ENCODE measurements at places on chromosomes 6 and 20.

- no peak for DNase-seq
These were observed 84.7 kb downstream of the TRMT6 start for GRCh38 chr20:5865604-5866003.

DNA sequence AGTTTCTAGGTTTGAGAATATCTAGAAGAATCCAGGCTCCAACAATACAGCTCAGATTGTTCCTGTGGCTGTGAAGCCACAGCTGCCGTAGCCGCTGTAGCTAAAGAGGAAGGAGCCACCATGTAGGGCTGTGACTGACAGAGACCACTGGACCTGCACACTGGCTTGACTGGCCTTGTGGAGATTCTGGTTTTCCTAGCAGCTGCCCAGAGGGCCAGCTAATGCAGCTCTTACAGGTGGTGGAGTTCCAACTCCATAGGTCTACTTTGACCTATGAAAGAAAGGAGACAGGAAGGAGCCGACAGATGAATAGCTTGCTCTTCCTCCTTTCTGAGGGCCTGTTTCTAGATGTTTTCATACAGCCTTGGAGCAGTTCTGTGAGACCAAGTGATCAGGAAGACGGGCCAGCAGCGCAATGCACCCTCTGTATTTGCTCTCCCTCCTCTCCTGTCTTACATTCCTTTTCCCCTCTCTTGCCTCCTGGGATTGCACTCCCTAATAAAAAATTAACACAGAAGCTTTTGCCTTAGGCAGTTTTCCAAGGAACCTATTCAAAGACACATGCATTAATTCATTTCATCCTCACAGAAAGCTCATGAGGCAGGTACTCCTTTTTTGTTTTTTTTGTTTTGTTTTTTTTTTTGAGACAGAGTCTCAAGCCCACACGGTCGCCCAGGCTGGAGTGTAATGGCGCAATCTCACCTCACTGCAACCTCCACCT is 51.8 kb upstream of the MYB start:
- DNase-seq: no peak

DNA sequence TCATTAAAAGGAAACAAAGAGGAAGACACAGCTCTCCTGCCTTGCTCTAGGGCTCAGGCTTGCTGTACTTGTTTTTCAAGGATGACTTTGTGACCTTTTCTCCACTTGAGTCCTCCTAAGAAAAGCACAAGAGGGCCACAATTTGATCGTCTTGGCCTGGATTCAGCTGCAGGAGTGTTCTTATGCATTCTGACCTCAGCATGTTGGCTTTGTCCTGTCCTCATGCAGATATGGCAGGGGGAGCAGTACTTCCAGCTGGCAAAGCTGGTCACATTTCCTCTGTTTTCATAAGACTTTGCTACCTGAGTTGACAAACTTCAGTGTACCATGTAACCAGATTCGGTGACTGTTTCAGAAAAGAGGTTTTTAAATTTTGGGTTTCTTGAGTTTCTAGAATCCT is 30.8 kb downstream of the KDM1B start:
- no peak for DNase-seq

- DNase-seq: no peak
These were observed 2.1 kb upstream of the ECHDC1 start for GRCh38 chr6:127345521-127345920.

GRCh38 chr6:3750317-3751076 is 1.0 kb downstream of the PXDC1 start:
- no peak for DNase-seq

DNA sequence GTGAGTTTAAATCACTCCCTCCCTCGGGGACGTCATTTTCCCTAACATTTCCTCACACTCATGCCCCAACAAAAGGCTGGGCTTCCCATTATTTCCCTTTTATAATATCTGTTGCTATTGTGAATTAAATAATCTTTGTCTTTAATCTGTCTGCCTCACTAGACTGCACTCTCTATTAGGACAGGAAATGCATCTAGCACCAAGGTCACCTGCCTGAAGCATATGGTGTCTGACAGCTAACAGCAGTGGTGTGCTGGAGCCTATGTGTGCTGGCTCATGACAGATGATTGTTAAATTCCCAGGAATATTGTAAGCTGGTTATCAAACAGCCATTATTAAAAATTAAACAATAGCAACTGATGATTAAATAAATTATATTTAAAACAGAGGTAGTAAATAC is 237.0 kb upstream of the CEP162 start:
- DNase-seq: no peak

DNA sequence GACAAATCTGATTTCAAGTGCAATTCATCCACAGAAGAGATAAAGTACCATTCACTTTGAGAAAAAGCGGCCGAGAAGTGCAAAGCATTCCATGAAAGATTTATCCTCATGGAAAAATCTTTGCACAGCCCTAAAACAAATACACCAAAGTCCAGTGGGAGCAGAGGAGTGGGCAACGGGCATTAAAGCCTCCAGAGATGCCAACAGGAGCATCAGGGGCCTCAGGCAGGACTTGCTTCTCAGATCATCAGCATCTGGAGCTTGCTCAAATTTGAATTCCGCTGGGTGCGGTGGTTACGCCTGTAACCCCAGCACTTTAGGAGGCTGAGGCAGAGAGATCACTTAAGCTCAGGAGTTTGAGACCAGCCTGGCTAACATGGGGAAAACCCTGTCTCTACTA is 110.7 kb upstream of the NFATC2 start:
- no peak for DNase-seq

GRCh38 chr6:155883334-155883731 is 427.7 kb upstream of the NOX3 start:
- DNase-seq: no peak

DNA sequence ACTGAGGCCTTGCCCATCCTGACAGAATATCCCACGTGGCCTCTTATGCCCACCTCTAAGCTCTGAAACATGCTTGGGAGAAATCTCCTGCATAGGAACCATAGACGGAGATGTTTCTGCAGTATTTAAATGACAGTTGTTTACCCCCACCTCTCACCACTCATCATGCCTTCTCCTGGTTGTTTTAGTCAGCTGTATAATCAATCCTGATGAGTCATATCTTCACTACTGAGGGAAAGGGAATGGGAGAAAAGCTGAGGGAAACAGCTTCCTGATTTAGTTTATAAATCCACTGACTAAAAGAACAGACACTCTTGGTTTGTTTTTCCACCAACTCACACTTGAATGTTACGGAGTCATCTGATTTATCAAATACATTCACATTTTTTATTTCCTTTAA is 113.2 kb upstream of the TENT5A start:
- no peak for DNase-seq

DNA sequence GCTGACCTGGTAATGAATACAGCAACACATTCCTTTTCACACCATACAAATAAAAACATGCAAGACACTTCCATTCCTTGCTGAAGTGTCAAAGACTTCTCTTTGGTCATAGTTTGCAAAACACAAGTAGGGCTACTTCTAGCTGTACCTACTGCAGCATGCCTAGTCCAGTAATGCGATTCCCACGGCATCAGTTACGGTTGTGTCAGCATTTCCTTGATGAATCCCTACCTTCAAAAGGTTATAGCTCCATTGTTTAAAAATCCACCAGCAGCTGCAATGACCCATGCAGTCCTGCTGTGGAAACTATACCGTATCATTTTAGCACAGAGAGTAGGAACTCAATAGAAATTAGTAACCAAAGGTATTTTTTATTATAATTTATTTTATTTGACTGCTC is 1371.5 kb downstream of the EPHA7 start:
- DNase-seq: no peak

DNA sequence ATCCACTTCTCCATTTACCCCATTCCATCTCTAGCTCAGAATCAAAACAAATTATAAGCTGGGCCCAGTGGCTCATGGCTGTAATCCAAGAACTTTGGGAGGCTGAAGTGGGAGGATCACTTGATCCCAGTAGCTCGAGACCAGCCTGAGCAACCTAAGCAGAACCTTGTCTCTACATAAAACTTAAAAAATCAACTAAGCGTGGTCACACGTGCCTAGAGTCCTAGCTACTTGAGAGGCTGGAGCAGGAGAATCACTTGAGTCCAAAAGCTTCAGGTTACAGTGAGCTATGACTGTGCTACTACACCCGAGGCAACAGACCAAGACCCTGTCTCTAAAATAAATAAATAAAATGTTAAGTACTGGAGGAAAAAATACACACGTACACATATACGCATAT is 74.7 kb upstream of the RUNX2 start:
- no peak for DNase-seq

GRCh38 chr6:39543095-39543494 is 182.1 kb downstream of the KIF6 start:
- no peak for DNase-seq

GRCh38 chr20:35048739-35049138 is 43.9 kb downstream of the TRPC4AP start:
- DNase-seq: no peak

DNA sequence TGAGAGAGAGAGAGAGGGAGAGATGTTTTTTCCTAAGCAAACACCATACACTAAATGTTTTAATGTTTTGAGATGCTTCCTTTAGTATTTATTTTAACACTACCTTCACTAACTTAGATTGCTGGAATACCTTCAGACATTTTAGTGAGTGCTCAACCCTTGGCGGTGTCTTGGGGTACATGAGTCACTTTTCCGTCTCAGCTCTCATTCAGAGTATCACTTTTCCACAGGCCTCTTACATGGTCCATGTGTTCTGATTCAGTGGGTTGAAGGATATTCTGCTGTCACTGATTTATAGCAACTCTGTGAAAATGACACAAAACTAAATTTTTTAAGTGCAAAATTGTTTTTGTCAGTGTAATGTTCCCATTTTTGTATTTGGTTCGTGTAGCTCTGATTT is 217.9 kb downstream of the CLVS2 start:
- DNase-seq: no peak

- DNase-seq: no peak
These were observed 48.4 kb downstream of the RNGTT start for GRCh38 chr6:88914895-88915598.

DNA sequence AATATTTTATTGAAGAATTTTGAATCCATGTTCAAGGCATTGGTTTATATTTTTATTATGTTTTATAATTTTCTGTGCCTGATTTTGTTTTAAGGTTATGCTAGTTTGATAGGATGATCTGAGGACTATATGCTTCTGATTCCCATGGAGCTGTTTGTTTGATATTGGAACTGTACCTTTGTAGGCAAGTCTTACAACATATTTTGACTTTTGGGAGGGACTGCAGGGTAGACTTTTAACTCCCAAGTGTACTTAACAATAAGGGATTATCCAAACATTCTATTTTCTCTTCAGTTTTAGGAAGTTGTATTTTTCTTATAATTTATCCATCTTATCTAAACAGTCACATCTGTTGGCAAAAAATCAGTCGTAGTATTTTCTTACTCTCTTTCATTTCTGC is 82.6 kb downstream of the HIVEP1 start:
- no peak for DNase-seq

DNA sequence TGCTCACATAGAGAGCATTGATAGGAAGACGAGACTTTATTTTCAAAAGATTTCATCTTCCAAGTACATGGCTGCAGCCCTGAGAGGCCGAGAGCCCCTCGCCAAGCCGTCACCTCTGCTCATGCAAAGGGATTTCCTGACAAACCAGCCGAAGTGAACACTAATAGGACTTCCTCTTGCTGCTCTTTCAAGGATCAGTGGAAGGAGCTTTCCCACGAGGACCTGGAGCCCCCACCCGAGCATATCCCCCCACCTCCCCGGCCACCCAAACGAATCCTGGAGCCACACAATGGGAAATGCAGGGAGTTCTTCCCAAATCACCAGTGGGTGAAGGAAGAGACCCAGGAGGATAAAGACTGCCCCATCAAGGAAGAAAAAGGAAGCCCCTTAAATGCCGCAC is 69.3 kb downstream of the PTPN1 start:
- DNase-seq: no peak

- DNase-seq: no peak
These were observed 1.4 kb upstream of the SCRT2 start for GRCh38 chr20:676967-677366.

GRCh38 chr6:32396028-32396427 is 11.0 kb downstream of the BTNL2 start:
- DNase-seq: no peak

GRCh38 chr6:137357263-137357947 is 136.8 kb downstream of the OLIG3 start:
- DNase-seq: no peak

GRCh38 chr6:126574301-126574700 is 234.4 kb downstream of the CENPW start:
- DNase-seq: no peak

DNA sequence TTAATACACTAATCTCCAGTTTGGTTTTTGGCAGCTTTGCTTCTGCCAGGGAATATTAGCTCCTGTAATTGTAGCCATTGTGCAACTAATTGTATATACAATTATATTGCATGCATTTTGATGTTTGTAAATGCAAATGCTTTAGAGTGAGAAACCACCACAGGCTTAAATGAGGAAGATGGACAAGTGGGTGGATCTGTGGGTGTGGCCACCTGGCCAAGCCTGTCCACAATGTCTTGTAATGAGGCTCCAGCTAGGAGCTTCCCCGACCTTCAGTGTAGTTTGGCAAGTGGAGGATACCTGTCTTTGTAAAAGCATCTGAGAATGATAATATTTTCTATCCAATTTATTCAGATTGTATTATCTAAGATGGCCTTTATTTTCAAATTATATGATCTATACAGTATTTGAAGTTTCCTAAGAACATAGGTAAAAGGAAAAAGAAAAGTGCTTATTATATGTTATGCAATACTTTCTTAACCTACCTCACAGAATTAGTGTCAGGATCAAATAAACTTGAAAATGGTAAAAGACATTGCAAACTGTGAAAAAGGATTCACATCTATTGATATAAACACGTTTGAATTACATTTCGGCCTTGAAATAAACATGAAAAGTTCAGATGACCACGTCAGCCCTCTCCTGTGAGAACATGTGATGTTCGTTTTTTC is 49.3 kb upstream of the ARID1B start:
- no peak for DNase-seq

- no peak for DNase-seq
These were observed 39.2 kb downstream of the MMUT start for GRCh38 chr6:49423817-49424216.

- no peak for DNase-seq
These were observed 207.6 kb downstream of the OGFRL1 start for GRCh38 chr6:71496018-71496721.

DNA sequence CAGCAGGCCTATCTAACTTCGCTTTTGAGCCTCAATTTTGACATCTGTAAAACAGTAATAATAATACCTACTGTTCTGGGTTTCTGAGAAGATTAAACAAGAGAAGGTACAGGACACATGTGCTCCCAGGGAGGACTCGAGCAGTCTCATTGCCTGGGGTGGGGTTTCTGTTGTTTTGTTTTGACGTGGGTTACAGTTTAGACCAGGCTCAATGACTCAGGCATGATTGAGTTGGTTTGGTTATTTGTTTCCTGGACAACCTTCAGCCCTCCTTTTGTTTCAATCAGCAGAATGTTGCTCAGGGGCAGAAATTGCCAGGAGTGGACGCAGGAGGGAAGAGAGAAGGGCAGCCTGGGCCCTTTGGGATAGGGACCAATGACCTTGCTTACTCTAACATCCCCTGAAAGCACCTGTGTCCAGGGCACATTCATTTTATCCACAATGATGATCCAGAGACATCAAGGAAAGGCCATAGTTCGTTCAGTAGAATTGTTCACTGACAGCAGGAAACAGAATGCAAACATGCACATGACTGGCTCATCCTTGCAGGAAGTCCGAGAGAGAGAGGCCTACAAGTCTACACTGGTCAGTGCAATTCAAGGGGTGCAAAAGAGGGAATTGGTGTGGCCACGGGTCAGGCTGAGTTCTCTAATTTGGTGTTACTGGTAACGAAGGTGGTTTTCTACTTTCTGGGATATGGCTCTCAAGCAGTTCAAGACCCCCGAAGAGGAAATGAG is 74.5 kb upstream of the MRPS10 start:
- DNase-seq: no peak
